Activated CD8-positive, alpha-beta memory T cell treated with anti-CD3 and anti-CD28 coated beads, Interleukin-2, amount 50 U/mL, for 48 hours (primary cell): ENCODE measurements at places on chromosomes 7 and 10.
A peak's percentile ranks its signal among the peaks of the same experiment; 100 is the strongest.

- DNase-seq: peak; percentile 20
Observed at GRCh38 chr10:132066812-132067211, 1.1 kb downstream of the JAKMIP3 start.

- DNase-seq: no peak
Observed at GRCh38 chr10:96655461-96656197, 64.7 kb downstream of the PIK3AP1 start.

- DNase-seq: peak; percentile 74
Observed at GRCh38 chr7:100127866-100128636, 1.3 kb downstream of the MBLAC1 start.

GRCh38 chr7:81285142-81285871 is 366.5 kb upstream of the SEMA3C start:
- no peak for DNase-seq

DNA sequence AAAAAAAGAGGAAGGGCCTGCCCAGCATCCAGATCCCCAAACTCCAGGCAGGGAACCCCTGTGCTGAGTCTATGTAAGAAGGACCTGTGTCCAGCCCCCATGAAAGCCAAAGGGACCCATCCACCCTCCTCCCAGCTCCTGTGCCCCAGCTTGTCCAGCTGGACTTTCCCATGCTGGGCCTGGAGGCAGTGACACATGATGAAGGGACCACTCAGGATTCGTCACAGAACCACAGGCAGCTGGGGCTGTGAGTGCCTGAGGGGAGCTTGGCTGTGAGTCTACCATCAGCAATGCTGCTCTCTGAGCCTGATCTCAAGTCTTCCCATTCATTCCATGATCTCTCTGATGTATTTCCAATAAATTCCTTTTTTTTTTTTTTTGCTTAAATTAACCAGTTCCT is 36.2 kb upstream of the MNX1 start:
- no peak for DNase-seq

DNA sequence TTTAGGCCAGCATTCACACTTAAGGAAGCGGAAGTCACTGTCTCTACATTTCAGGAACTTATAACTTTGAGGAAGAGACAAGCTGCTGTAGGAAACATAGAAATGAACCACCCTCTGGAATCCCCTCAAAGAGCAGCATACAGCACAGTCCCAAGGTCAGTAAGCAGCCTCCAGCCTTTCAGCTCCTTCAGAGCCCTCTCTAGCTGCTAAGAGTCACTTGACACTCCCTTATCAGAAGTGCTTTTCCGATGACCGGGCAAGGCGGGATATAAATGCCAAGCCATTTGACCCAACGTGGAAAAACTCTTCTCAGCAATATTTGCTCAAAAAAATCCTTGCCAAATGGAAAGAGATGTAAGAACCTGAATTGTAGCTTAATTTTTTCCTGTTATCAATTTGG is 1284.3 kb downstream of the XPNPEP1 start:
- no peak for DNase-seq
